IPS DF 6.9 (cell line): ENCODE measurements at places on chromosomes 3 and 15.

DNA sequence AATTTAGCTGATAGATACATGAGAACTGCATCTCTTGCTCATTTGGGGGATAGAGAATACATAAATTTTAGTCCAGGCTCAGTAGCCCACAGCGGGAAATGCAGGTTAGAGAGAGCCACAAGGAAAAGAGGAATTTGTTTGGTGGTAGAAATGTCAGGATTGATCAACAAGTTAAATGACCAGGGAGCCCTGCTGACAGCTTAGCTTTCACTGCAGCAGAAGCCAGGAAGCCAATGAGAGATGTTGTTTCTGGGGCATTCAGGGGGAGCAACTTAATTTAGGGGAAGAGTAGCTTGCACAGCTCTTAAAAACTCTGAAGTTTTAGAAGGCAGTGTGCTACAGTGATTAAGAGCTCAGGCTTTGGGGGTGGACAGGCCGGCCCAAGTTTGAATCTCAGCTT lies 22.7 kb downstream of the ARHGEF26 start:
- no peak overlapping the region for H3K4me3 ChIP-seq
- no peaks in the 10 kb centered on the region for H3K27me3 ChIP-seq
- no peak for DNase-seq
- no peak overlapping the region for H3K27ac ChIP-seq

DNA sequence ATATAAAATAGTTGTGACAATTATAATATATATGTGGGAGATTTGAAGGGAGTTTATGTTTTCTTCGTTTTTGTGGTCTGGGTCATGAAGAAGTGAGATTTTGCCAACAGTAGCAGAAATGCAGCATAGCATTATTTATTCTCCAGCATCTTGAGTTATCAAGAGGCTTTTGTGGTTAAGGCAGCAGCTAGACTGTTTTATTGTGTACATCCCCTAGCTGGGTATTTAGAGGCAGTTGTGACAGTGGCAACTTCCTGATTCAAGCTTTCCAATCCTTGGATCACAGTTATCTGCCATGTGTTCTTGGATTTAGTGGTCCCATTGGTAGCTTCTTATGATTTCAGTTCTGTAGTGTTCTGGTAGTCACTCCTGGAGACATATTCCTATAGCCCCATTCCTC lies 29.0 kb downstream of the ARIH1 start:
- H3K4me3 ChIP-seq = no peak overlapping the region
- no peaks in the 10 kb centered on the region for H3K27me3 ChIP-seq
- no peak for DNase-seq
- no peaks in the 10 kb centered on the region for H3K4me1 ChIP-seq

GRCh38 chr3:127615631-127616305 lies 13.2 kb upstream of the PODXL2 start:
- no peak for DNase-seq
- no peak overlapping the region for H3K27ac ChIP-seq
- no peak overlapping the region for H3K4me3 ChIP-seq
- no peaks in the 10 kb centered on the region for H3K27me3 ChIP-seq
- H3K36me3 ChIP-seq = peaks cover 67% of the 10 kb centered on the region
- H3K4me1 ChIP-seq = no peaks in the 10 kb centered on the region

DNA sequence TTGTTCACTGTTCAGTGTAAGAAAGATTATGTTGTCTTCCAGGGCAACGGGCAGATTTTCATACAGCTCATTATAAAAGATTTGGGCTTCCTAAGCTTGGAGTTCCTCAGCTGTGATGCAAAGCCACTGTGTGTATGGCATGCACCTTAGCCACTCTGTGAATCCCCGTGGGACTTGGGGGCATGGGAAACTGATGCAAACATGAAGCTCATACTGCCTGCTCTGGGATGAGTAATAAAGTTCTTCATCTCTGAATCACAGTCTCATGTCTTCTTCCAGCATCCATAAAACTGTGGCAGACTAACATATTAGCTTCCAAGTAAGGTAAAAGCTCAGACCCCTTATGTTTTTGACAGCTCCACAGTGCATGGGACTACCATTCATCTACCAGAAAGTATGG lies 154.3 kb upstream of the RORA start:
- no peak overlapping the region for H3K4me3 ChIP-seq
- H3K4me1 ChIP-seq = 0 out of 2 replicates have a peak, but pooled peaks cover 2% of the 10 kb centered on the region
- H3K36me3 ChIP-seq = no peaks in the 10 kb centered on the region
- DNase-seq = no peak
- H3K27ac ChIP-seq = no peak overlapping the region
- H3K27me3 ChIP-seq = no peaks in the 10 kb centered on the region

GRCh38 chr3:167657684-167658225 lies 4.0 kb upstream of the WDR49 start:
- H3K4me1 ChIP-seq = no peaks in the 10 kb centered on the region; the same call in 1 of the 2 replicates
- no peaks in the 10 kb centered on the region for H3K27me3 ChIP-seq
- no peak for DNase-seq
- H3K27ac ChIP-seq = no peak overlapping the region
- no peaks in the 10 kb centered on the region for H3K36me3 ChIP-seq

- no peak for DNase-seq
- H3K4me1 ChIP-seq = no peaks in the 10 kb centered on the region
- no peak overlapping the region for H3K27ac ChIP-seq
- H3K27me3 ChIP-seq = no peaks in the 10 kb centered on the region
- H3K4me3 ChIP-seq = no peak overlapping the region
Measured at GRCh38 chr3:176978441-176978840, 218.8 kb downstream of the TBL1XR1 start.

GRCh38 chr3:12999147-13000140 lies 73.8 kb downstream of the IQSEC1 start:
- no peak overlapping the region for H3K4me3 ChIP-seq
- H3K27ac ChIP-seq = no peak overlapping the region
- no peaks in the 10 kb centered on the region for H3K36me3 ChIP-seq
